Thymus (tissue), 14 donors: ENCODE measurements at places on chromosomes 12 and 14. TPM values are rescaled to one million over a fixed set of nuclear protein-coding genes. Genes with fewer than 3 reads are reported as not detected.
A peak's percentile ranks its signal among the peaks of the same experiment; 100 is the strongest.

- H3K4me1 ChIP-seq = peaks cover 2% of the 10 kb centered on the region
- H3K4me3 ChIP-seq = no peak overlapping the region
- H3K36me3 ChIP-seq = no peaks in the 10 kb centered on the region
- H3K27ac ChIP-seq = no peak overlapping the region
Measured at GRCh38 chr14:90796329-90796728, 19.9 kb downstream of the TTC7B start.

GRCh38 chr12:91889059-91889458, 256.6 kb downstream of the BTG1 start:
- no peaks in the 10 kb centered on the region for H3K36me3 ChIP-seq
- no peaks in the 10 kb centered on the region for H3K27me3 ChIP-seq
- DNase-seq = no peak
- no peaks in the 10 kb centered on the region for H3K4me1 ChIP-seq

DNA sequence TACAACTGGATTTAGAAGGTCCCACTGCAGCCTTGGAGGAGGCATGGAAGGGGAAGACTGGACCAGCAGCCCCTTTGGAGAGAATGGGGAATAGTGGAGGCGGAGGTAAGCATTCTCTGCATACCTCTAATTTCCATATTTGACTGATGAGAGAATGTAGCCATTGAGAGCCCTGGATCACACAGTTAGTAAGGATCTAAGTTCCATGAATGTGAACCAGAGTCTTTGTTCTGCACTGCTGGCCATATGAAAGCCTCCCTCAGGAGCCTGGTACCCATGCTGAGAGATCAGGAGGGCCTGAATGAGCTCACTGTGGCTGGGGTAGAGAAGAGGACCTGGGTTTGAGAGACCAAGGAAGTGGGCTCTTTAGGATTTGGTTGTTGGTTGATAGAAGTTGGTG, 192.1 kb downstream of the TMEM132C start:
- H3K27ac ChIP-seq = no peak overlapping the region
- H3K36me3 ChIP-seq = no peaks in the 10 kb centered on the region
- no peaks in the 10 kb centered on the region for H3K4me1 ChIP-seq
- H3K27me3 ChIP-seq = no peaks in the 10 kb centered on the region
- no peak for DNase-seq

DNA sequence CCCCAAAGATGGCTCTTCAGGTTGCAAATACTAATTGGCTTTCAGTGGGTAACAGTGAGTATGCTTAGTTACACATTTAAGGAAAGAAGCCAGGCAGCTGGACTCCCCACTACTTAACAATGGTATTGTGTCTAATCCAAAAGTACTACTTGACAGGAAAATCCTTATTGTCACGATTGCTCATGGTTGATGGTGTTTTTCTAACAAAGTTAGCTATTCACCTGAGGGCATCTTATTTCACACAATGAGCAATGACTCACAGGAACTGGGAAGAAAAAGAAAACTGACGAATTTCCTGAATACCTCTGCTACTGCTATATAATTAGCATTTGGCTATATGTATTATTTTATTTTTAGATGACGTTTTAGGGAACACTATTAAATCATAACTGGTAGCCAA, 33.4 kb upstream of the ALG10 start:
- no peak overlapping the region for H3K27ac ChIP-seq
- DNase-seq = no peak
- H3K36me3 ChIP-seq = no peaks in the 10 kb centered on the region
- no peaks in the 10 kb centered on the region for H3K27me3 ChIP-seq

- no peaks in the 10 kb centered on the region for H3K27me3 ChIP-seq
- H3K36me3 ChIP-seq = no peaks in the 10 kb centered on the region
- H3K4me3 ChIP-seq = no peak overlapping the region
- peaks cover 4% of the 10 kb centered on the region for H3K4me1 ChIP-seq
Measured at GRCh38 chr12:124238886-124239285, 56.0 kb upstream of the RFLNA start.

GRCh38 chr12:64608901-64609535, 1.3 kb upstream of the RASSF3 start:
- peak overlapping the region; percentile 85 for H3K4me3 ChIP-seq
- no peaks in the 10 kb centered on the region for H3K27me3 ChIP-seq
- peak overlapping the region; percentile 76 for H3K27ac ChIP-seq
- no peak for DNase-seq

GRCh38 chr12:31005944-31006361, 67.7 kb upstream of the DDX11 start:
- no peak overlapping the region for H3K4me3 ChIP-seq
- H3K36me3 ChIP-seq = no peaks in the 10 kb centered on the region
- H3K4me1 ChIP-seq = peaks cover 4% of the 10 kb centered on the region
- no peak for DNase-seq
- H3K27ac ChIP-seq = no peak overlapping the region
- no peaks in the 10 kb centered on the region for H3K27me3 ChIP-seq

DNA sequence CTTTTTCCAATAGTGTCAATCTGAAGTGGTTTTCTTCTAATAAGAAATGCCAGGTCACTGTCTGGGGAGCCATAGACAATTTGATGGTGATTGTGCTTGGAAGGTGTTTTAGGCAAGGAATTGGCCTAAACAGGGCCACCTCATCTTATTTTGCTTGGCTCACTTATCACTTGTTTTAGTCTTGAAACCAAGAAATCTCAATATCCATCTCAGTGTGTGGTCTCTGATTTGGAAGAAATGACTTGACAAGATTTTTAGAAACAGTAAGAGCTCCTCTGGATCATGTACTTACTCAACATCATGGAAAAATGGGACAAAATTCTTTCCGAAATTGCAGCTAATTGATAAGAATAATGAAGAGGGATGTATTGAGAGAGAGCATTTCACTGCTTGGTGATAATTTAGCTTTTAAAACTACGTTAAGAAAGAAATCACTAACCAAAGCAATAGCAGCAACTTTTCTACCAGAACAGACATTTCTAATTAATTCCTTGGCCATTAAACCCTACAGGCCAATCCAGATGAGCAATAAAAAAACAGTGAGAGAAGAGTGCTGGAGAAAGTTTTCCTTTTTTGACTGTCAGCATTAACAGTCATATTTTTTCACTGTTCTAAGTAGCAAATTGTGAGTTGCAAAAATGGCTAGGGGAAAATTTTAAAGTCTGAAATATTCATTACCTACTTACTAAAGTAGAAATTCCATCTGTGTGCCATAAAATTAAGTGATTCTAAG, 157.3 kb downstream of the AEBP2 start:
- H3K4me1 ChIP-seq = no peaks in the 10 kb centered on the region
- H3K27ac ChIP-seq = no peak overlapping the region
- H3K36me3 ChIP-seq = no peaks in the 10 kb centered on the region
- no peaks in the 10 kb centered on the region for H3K27me3 ChIP-seq

GRCh38 chr12:85277900-85278597, 2.0 kb upstream of the ALX1 start:
- peaks cover 95% of the 10 kb centered on the region for H3K27me3 ChIP-seq
- H3K4me1 ChIP-seq = no peaks in the 10 kb centered on the region
- no peak for DNase-seq
- H3K27ac ChIP-seq = no peak overlapping the region
- H3K36me3 ChIP-seq = no peaks in the 10 kb centered on the region

GRCh38 chr14:89418976-89419375, 1.9 kb upstream of the FOXN3 start:
- H3K27me3 ChIP-seq = peaks cover 2% of the 10 kb centered on the region
- no peak for DNase-seq
- H3K36me3 ChIP-seq = no peaks in the 10 kb centered on the region
- H3K27ac ChIP-seq = no peak overlapping the region

DNA sequence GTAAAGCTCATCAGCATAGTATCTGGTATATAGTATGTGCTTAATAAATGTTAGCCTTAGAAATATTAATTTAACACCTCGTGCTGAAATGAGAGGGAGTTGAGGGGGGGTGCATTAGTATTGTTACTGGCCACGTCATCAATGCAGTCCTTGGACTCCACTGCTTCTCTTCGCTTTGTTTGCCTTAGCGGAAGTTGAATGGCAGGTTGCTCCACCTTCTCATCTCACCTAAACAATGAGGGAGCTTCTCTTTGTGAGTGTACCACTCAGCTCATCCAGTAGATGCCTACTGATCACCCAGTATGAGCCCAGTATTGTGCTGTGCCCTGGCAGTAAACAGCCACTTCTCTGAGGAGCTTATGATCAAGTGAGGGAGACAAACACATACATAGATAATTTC, 4.5 kb downstream of the TMEM117 start:
- H3K27me3 ChIP-seq = peaks cover 3% of the 10 kb centered on the region
- no peak for DNase-seq
- no peaks in the 10 kb centered on the region for H3K4me1 ChIP-seq
- H3K27ac ChIP-seq = no peak overlapping the region
- H3K4me3 ChIP-seq = no peak overlapping the region
- no peaks in the 10 kb centered on the region for H3K36me3 ChIP-seq

DNA sequence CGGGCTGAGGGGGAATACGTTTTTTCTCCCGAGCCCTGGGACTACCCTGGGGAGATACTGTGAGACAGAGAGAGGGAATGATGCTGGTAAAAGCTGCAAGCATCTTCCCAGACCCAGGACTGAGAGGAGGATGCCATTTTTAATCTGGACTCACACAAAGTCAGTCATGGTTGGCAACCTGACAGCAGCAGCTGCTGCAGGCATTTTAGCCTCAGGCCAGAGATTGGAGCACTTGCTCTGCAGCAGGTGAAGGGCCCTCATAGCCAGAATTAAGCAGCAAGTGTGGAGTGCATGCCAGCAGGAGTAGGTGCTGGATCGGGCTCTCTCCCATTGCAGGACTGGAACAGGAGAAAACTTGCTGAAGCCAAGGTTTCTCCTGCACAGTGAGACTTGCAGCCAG, 361.1 kb upstream of the CLEC14A start:
- DNase-seq = no peak
- H3K4me1 ChIP-seq = no peaks in the 10 kb centered on the region
- H3K27me3 ChIP-seq = no peaks in the 10 kb centered on the region
- no peaks in the 10 kb centered on the region for H3K36me3 ChIP-seq
- H3K27ac ChIP-seq = no peak overlapping the region

C12orf60 gene
- 2.2 TPM for polyA plus RNA-seq

OR4N5 gene
- polyA plus RNA-seq = under 0.01 TPM
